NCI-H524 (cell line): ENCODE measurements at places on chromosomes 1 and 21.

- no peak for DNase-seq
These were observed 134.2 kb upstream of the ZNF648 start for GRCh38 chr1:182195733-182196132.

GRCh38 chr1:229759037-229759435 is 133.0 kb downstream of the URB2 start:
- DNase-seq, result no peak

- DNase-seq, result no peak
These were observed 981.7 kb upstream of the NCAM2 start for GRCh38 chr21:20016435-20017005.

- DNase-seq, result no peak
These were observed 156.5 kb upstream of the ZNF648 start for GRCh38 chr1:182217967-182218366.

DNA sequence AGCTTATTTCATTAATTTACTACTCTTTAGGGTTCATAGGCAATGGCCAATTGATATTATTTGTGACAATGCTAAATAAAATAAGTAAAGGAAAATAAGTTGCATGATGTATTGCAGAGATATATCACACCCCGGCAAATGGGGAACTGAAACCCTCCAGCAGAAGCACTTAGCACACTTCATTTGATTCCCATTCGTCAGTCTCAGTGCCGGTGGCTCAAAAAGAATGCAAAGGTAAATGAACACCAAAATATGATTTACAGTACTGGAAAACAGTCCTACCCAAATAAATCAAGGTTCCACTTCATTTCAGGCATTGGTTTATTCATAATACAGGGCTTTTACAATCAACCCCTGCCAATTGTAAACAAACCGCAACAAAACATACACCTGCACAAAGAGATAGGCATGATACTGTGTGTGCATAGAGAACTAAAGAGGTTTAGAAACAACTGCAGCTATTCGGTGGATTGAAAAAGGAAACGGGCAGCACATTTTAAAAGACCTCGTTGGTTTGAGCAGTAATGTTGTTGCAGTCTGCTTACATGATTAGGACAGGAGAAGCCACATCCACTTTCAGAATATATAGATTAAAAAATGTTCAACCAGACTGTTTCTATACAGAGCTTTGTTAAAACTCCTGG is 1019.2 kb downstream of the TTLL7 start:
- DNase-seq, result no peak

DNA sequence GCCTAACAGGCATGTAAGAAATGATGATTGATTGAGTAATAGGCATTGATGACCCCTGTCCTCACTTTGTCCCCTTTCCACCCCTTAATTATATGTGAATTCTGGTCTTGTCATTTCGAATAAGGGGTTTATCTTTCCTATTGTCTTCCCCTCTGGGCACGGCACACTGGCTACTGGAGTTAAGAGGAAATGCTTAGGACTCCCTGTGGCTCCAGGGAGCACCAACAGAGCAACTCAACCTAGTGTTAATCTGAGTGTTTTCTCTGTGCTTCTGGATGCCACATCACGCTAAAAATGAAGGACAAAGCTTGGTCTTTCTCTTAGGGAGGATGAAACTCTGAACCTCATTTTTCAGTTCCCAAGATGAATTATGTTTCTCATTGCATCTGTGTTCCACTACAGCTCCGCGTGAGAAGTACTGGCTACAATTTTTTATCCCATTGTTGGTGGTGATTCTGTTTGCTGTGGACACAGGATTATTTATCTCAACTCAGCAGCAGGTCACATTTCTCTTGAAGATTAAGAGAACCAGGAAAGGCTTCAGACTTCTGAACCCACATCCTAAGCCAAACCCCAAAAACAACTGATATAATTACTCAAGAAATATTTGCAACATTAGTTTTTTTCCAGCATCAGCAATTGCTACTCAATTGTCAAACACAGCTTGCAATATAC is 5.3 kb downstream of the FCER1A start:
- no peak for DNase-seq

- DNase-seq, result no peak
These were observed 69.6 kb downstream of the OLFML2B start for GRCh38 chr1:161954050-161954449.

DNA sequence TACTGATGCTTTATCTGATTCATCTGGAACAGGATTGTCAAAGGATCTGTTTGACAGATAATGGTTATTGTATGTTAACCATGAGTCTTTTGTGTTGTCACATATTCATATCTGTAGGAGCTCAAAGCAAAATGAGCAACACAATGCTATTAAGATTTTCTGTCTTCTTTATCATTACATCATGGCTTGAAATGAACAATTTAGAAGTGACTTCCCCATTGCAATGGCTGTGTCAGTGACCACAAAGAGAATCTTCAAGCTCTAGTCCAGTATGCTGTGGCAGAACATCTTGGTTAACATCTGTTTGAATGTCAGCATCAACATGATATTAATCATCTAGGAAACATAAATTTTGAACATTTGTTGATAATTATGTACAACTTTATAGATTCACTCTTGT is 1148.5 kb downstream of the PLA2G4A start:
- no peak for DNase-seq

- no peak for DNase-seq
These were observed 110.5 kb downstream of the CNIH3 start for GRCh38 chr1:224726441-224727182.

DNA sequence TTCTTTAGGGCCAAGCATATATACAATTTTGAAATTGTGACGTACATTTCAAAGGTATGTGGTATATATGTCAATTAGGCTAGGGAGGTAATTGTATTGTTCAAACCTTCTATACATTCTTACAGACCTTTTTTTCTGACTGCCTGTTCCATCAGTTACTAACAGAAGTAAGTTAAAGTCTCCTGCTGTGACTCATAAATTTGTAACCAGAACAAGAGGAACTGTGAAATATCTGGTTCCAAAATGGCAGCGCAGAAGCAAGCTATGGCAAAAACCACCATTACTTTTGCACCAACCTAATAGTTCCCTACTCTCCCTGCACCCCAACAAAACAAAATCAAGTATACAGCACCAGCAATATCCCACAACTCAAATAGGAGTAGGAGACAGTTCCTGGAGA is 93.6 kb downstream of the ENAH start:
- DNase-seq, result no peak

- no peak for DNase-seq
These were observed 89.7 kb upstream of the HMCN1 start for GRCh38 chr1:185644531-185644930.

DNA sequence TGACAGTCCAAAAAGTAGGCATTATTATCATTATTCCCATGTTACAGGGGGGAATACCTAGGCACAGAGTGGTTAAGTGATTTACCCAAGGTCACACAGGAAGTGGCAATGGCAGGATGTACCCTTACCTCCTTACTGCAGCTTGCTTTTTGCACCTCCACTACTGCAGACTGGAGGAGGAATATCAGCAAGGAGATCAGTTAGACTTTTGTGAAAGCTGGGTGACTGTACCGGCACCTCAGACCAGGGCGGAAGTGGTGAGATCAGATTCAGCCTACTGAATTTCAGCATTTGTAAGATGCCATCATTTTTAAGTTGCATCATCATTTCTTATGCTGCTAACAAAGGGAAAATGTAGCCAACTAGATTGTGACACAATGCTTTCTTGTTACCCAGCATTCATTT is 4.5 kb downstream of the ADARB1 start:
- DNase-seq, result no peak

DNA sequence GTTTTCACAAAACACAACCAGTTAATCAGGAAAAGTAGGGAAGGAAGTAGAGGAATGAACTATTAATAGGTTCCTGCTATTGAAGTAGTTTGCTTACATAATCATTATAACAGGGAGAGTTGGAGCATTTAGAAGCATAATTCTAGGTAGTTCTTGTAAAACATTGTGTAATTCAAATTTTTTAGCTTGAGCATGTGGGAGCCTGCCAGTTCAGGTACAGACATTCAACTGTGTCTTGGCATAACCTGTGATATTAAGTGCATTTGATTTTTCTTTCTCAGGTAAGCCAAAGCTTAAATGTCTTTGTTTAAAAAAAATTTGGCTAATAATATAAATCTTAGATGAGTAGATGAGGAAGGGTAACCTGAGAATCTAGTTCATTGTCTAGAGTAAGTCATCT is 3.4 kb downstream of the YTHDF2 start:
- no peak for DNase-seq

DNA sequence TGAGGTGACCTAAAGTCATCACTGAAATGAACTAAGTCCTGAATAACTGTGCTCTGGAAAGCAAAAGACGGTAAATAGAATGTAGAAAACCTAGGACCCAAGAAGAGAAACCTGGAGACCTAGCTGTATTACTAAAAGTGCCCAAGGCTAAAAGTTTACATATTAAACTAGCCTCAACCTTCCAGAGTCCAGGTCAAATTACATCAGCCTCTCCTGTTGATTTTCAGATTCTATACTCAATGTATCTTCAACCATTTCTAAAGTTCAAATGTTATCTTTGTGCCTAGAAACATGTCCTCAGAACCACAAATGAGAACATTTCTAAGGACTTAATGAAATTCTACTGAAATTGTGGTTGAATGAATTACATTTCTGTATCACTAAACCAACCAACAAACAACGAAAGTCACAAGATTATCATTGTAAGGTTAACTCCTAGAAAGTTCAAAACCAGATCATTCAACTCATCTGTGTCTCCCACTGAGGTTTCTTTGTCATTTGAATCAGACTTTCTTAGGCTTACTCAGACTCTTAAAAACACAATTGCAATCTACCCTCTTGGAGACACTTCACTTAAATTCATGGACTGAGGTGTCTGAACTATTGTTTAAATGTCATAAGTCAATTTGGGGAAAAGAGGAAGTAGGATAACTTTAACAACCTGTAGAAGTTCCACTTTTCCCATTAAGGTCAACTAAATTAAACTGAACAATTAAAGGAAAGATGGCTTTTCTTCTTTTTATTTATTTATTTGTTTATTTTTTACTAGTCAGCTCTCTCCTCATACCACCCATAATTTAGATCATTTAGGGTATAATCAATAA is 207.7 kb downstream of the BARHL2 start:
- no peak for DNase-seq

DNA sequence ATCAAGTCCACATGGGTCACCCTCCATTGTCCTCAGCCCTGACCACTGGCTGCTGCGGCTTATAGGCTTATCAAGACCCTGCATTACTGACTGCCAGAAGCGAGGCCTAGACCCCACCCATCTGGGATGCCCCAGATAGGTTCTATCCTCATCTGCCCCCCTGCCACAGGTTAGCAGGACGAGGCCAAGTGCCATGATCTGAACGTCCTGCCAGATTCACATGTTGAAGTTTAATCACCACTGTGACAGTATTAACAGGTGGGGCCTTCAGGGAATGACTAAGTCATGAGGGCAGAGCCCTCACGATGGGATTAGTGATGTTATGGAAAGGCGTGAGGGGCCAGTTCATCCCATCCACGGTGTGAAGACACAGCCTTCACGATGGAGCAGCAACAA is 6.2 kb upstream of the CPLANE2 start:
- DNase-seq, result peak; percentile 30

- DNase-seq, result no peak
These were observed 195.0 kb upstream of the FOXD3 start for GRCh38 chr1:63127376-63127775.

DNA sequence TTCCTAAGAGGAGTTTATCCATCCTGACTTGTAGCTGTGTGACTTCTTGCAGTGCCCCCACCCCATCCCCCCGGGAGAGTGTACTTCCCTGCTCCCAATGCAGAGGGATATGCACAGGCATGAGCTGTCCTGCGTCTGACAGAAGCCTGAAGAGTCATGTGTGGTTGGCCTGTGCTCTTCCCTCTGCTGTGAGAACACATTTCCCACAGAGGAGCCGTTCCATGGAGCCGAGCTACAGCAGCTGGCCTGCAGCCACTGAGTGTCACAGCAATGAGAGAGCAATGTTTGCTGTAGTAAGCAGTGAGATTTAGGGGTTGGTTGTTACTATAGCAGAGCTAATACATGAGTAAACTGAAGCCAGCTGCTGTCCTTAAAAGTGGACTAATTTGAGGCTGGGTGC is 22.0 kb downstream of the PARS2 start:
- no peak for DNase-seq

- no peak for DNase-seq
These were observed 120.7 kb downstream of the ITSN1 start for GRCh38 chr21:33762803-33763581.
